Colonic mucosa (tissue), 4 donors: ENCODE measurements at places on chromosomes 2 and 18. TPM values are rescaled to one million over a fixed set of nuclear protein-coding genes. Genes with fewer than 3 reads are reported as not detected.

Gene OTOF
- not detected for total RNA-seq

Gene SCN1A
- not detected for total RNA-seq

Gene ERFE
- 0.50 TPM for total RNA-seq

Gene BZW1
- 257 TPM for total RNA-seq

Gene LHCGR
- total RNA-seq, result not detected

Gene REG3G
- total RNA-seq, result not detected

Gene CDH20
- not detected for total RNA-seq
